ENCODE measurements at places on chromosomes 4 and X.

GRCh38 chr4:111136438-111136837 is 513.6 kb upstream of the PITX2 start:
- H3K27me3 ChIP-seq = no peaks in the 10 kb centered on the region
- H3K4me1 ChIP-seq = no peaks in the 10 kb centered on the region
- H3K36me3 ChIP-seq = no peaks in the 10 kb centered on the region
- H3K4me3 ChIP-seq = no peak overlapping the region
- DNase-seq = no peak
- no peak overlapping the region for H3K27ac ChIP-seq

GRCh38 chr4:170526471-170526870 is 436.7 kb upstream of the AADAT start:
- no peak for DNase-seq
- H3K4me1 ChIP-seq = no peaks in the 10 kb centered on the region
- no peaks in the 10 kb centered on the region for H3K27me3 ChIP-seq

DNA sequence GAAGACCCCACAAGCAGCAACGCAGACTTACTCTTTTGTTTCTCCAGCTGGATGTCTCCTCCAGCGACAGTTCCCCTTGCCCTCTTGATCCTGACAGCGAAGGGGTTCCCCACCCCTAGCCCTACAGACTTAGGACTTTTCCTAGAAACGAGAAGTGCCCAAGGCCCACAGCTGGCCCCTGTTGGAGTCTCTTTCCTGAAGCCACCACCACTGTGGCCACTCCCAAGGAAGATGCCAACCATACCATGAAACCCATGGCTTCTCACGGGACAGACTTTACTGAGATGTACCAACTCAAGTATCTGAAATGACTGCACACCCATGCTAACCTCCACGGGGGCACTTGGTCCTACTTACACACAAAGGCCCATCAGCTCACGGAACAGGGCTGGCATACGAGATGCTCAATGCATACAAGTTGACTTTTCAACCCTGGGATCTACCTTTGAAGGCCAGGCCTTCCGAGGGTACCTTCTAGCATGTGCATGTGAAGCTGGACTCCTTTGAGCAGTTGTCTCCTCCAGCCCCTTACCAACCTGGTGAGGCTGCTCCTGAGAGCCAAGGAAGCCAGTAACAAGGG is 924 bp upstream of the IRAK1 start:
- no peak for DNase-seq
- peak overlapping the region; percentile 94 for H3K27ac ChIP-seq
- H3K4me1 ChIP-seq = peaks cover 15% of the 10 kb centered on the region
- no peaks in the 10 kb centered on the region for H3K27me3 ChIP-seq
- H3K4me3 ChIP-seq = peak overlapping the region; percentile 85

GRCh38 chr4:95984081-95984480 is 144.2 kb downstream of the PDHA2 start:
- H3K27ac ChIP-seq = no peak overlapping the region
- no peaks in the 10 kb centered on the region for H3K36me3 ChIP-seq
- no peak for DNase-seq
- no peak overlapping the region for H3K4me3 ChIP-seq
- no peaks in the 10 kb centered on the region for H3K27me3 ChIP-seq

- H3K27ac ChIP-seq = no peak overlapping the region
- H3K4me3 ChIP-seq = no peak overlapping the region
- no peaks in the 10 kb centered on the region for H3K27me3 ChIP-seq
- DNase-seq = no peak
These were observed 581.8 kb downstream of the NLGN4X start for GRCh38 chrX:5646818-5647217.

- no peak overlapping the region for H3K27ac ChIP-seq
- no peaks in the 10 kb centered on the region for H3K4me1 ChIP-seq
- DNase-seq = no peak
- no peak overlapping the region for H3K4me3 ChIP-seq
- H3K27me3 ChIP-seq = no peaks in the 10 kb centered on the region
- peaks cover 7% of the 10 kb centered on the region for H3K36me3 ChIP-seq
These were observed 11.3 kb downstream of the SLC38A5 start for GRCh38 chrX:48458711-48459110.
